Kidney glomerular epithelial cell (primary cell): ENCODE measurements at places on chromosomes 5 and 9.

DNA sequence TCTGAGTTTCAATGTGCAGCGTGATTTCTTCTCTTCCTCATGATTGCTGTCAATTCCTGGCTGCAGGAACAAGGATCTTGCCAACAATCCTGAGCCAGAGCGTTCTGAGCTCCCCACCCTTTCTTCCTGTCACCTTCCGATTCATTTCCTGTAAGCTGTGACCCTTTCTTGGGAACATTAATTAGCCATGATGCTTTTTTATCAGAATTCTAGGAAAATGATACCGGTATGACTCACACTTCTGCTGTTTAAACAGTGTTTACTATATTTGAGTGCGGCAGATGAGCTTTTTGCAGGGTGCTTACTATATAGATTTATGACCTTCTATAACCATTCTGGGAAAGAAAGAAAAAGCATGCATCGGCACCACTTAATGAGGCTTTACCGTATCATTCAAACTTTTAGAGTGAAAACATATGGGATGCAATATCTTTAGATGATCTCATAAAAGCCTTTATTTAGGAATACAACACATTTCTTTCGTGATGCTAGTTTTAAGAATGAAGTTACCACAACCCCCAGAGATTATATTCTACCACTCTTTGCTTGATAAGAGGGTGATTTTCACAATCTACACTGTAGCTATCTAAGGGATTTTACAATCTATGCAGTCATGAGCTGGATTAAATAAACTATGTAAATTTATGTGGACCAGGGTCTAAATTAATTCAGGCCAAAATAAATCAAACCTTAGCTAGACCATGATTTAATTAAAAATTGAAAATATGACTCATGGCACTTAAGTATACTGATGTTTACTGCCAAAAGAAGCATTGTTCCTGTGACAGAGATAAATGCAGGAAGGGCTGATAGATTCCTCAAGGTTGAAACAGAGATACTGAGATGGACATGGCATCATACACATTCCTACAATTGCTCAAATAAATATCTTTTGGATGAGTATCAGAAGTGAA is 38.0 kb upstream of the OSMR start:
- DNase-seq: no peak

DNA sequence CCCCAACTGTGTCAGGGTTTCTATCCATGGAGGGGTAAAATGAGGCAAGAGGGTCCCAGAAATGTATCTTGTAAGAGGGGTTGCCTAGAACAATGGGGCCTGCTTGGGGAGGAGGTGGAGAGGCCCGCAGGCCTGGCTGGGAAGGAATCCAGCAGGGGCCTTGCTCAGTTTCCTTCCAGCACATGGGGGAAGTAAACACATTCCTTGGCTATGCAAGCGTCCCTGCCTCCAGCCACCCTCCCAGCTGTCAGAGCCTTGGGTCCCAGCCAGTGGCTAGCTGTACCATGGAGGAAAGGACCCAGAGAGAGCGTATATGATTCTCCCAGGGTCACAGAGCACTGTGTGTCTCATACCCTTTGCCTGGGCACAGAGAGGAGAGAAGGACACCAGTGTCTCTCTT is 71.1 kb upstream of the IL17B start:
- DNase-seq: no peak

DNA sequence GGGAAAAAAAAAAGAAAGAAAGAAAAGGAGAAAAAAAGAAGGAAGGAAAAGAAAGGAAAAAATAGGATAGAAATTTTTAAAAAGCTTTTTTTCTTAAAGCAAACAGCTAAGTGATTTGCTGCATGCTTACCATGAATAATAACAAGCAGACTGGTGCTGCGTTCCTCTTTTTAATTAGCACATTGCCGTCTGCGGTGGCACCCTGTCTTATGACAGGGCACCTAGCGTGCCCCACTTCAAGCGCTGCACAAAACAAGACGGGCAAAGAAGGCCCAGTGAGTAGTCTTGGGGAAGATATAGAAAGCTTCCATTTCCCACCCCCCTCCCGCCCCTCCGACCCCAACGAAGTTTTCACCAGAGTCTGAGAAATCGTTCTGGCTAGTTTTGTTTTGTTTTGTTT is 513.9 kb downstream of the ZNF608 start:
- DNase-seq: no peak

DNA sequence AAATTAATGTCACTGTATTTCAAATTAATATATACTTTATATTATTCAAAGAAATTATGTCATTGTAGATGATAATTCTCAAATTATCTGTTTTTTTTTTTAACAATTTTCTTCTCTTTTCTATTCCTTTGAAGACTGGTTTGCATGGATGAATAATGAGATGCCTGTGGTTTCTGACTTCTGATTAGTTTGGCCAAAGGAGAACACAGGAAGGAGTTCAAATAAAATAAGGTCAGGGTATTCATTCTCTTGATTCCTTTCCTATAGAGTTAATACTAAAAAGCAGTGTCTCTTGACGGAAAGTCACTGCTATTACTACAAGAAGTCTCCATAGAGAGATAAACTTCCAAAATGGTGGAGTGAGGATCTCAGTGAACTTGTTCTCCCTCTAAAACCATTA is 279.6 kb upstream of the FTMT start:
- no peak for DNase-seq

DNA sequence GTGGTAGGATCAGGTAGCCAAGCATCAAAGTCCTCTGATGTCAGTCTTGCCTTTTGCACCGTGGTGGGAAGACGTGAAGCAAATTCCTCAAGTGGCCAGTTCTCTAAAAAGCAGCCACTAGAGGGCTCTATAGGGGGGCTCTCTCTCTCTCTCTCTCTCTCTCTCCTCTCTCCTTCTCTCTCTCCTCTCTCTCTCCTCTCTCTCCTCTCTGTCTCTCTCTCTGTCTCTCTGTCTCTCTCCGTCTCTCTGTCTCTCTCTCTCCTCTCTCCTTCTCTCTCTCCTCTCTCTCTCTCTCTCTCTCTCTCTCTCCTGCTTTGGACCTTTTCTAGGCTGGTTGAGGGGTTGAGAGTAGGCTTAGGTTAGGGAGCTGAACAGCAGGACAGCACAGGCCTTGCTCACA is 13.9 kb upstream of the OSMR start:
- no peak for DNase-seq

- no peak for DNase-seq
Measured at GRCh38 chr5:56669534-56670483, 145.5 kb upstream of the MAP3K1 start.

- DNase-seq: no peak
Measured at GRCh38 chr9:108474356-108474755, 381.4 kb downstream of the ACTL7B start.

DNA sequence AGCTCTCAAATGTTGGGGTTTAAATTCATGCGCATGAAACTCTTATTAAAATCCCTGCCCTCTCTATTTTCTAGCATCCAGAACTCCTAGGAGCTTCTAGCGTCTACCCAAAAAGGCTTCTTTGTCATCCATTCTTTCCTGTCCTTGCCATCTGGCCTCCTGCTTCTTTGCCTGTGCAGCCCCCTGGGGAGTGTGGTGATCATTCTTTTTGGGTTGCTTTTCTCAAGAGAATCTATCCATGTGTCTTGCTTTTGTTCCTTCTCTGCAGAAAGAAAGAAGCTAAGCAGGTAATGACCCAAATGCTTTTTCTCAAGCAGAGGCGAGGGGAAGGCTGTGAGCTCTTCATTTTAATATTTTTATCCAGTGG is 26.6 kb downstream of the SKP2 start:
- DNase-seq: no peak

- no peak for DNase-seq
Measured at GRCh38 chr9:127064335-127064734, 58.1 kb downstream of the ANGPTL2 start.

DNA sequence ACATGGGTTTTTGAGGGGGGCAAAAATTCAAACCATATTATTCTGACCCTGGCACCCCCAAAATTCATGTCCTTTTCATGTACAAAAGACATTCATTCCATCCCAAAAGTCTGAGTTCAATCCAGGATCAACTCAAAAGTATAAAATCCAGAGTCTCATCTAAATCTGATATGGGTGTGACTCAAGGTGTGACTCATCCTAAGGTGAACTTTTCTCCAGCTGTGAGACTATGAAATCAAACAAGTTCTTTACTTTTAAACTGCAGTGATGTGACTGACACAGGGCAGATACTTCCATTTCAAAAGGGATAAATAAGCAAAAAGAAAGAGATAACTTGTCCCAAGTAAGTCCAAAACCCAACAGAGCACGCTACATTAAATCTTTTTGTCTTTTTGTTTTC is 20.6 kb upstream of the CYLC2 start:
- DNase-seq: no peak

DNA sequence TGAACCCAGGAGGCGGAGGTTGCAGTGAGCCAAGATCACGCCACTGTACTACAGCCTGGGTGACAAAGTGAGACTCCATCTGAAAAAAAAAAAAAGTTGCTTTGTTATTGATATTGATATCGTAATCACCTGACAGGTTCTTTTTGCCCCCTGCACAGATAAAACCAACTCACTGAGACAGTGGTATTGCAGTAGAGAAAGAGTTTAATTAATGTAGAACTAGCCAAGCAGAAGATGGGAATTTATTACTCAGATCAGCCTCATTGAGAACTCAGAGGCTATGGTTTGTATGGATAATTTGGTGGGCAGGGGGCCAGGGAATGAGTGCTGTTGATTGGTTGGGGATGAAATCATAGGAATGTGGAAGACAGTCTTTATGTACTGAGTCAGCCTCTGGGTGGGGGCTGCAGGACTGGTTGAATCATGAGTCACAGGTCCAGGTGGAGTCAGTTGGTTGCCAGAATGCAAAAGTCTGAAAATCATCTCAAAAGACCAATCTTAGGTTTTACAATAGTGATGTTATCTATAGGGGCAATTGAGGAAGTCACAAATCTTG is 35.8 kb upstream of the MEGF10 start:
- no peak for DNase-seq
